ENCODE measurements at places on chromosomes 7 and 10.

GRCh38 chr10:30186371-30186875 lies 127.0 kb upstream of the JCAD start:
- DNase-seq = no peak

DNA sequence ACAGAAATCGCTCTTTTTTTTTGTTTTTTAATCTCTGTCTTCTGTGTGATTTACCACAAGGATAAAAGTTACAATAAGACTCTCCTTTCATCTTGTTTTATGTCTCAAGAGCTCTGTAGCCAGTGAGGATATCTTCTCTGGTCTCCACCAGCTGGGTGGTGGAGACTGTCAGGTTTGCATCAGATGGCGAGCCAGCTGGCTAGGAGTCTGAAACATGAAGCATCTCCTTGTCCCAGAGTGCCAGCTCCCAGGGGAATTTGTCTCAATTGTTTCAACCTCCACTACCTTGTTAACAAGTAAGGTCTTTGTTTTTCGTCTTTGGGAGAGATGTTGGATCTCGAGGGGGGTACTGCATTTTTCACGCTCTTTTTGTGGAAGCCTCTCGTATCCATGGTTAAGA lies 47.3 kb downstream of the FRMPD2 start:
- DNase-seq = no peak

GRCh38 chr7:131104596-131105293 lies 222.9 kb upstream of the MKLN1 start:
- no peak for DNase-seq

GRCh38 chr10:119316729-119317097 lies 109.3 kb downstream of the GRK5 start:
- no peak for DNase-seq

- no peak for DNase-seq
Observed at GRCh38 chr10:132448248-132448731, 51.3 kb downstream of the PWWP2B start.

DNA sequence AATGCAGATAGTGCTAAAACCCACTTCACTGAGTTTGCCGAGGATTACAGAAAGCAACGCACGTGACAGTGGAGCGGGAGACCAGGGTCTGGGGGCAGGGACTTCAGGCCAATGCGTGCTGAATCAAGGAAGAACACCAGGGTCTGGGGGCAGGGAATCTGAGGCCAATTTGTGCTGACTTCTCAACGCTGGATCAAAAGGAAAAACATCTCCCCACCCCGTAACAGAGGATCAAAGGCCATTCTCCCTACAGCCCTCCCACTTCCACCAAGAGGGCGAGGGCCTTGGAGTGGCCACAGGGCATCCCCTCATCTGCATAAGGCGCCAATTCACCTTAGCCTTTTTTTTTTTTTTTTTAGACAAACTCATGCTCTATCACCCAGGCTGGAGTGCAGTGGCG lies 22.3 kb upstream of the BNIP3 start:
- DNase-seq = no peak

- no peak for DNase-seq
Observed at GRCh38 chr7:151537818-151538561, 18.3 kb upstream of the RHEB start.

DNA sequence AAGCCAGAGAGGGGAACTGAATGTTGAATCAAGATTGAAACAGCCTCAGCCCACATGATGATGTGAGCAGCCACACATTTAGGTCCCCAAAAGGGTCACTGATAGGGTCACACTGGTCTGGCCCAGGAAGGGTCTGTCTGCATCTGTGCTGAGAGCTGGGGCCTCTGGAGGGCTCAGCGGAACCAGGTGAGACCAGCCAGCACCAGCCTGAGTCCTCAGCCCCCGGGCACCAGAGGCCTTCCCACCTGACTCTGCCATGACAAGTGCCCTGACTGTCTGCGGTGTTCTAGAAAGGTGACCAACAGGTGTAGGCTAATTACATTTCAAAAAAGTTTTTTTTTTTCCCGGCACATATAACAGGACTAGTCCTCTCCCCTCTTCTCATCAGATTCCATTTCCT lies 76.2 kb downstream of the WDR11 start:
- no peak for DNase-seq

- DNase-seq = peak; percentile 66
Observed at GRCh38 chr10:14583252-14583651, 191.4 kb downstream of the FAM107B start.

GRCh38 chr7:6533893-6534495 lies 17.3 kb downstream of the GRID2IP start:
- DNase-seq = no peak

GRCh38 chr7:112449353-112449752 lies 907 bp upstream of the IFRD1 start:
- no peak for DNase-seq

DNA sequence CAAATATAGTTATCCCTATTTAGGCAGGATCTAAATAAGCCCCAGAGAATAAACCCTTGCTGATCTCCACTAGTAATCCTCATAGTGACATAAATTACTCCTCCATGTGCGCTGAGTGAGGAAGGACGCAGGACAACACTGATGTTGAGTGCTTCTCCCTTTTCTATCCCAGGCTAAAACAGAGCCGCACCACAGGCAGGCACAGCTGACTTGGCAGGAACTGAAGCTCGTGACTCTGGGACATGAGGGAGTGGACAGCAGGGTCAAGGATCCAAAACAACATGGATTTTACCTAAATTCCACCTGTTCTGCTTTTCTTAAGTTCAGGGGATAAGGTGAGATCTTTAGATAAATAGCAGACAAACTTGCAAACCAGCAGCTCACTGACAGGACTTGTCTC lies 46.0 kb downstream of the VOPP1 start:
- DNase-seq = no peak

GRCh38 chr7:24899161-24899560 lies 80.8 kb downstream of the OSBPL3 start:
- no peak for DNase-seq

DNA sequence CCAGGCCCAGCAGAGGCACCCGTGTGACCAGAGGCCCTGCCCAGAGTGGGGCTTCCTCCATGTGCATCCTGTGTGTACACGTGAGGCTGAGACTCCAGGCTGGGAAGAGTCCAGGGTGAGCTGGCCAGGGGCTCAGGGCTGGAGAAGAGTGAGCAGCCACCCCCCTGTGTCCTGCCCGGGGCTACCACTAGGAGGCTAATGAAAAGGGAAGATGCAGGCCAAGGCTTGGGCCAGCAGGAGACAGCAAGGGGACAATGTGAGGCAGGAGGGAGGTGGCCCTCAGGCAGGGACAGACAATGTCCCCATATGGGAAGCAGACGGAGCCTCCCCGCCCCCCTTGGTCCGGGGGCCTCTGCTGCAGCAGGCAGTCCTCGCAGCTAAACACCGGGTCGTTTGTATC lies 102.0 kb downstream of the HIF1AN start:
- DNase-seq = no peak

Data from activated CD4-positive, CD25-positive, alpha-beta regulatory T cell (primary cell).